Stimulated activated CD4-positive, alpha-beta T cell treated with anti-CD3 and anti-CD28 coated beads, Interleukin-1b, Interleukin-23, amount 100 ng/mL, for 1 hour (primary cell): ENCODE measurements at places on chromosomes 3 and 15.

- no peak for DNase-seq
Observed at GRCh38 chr3:185342459-185343174, 20.3 kb upstream of the MAP3K13 start.

GRCh38 chr3:72347819-72348319 lies 500.4 kb downstream of the SHQ1 start:
- DNase-seq, result no peak

DNA sequence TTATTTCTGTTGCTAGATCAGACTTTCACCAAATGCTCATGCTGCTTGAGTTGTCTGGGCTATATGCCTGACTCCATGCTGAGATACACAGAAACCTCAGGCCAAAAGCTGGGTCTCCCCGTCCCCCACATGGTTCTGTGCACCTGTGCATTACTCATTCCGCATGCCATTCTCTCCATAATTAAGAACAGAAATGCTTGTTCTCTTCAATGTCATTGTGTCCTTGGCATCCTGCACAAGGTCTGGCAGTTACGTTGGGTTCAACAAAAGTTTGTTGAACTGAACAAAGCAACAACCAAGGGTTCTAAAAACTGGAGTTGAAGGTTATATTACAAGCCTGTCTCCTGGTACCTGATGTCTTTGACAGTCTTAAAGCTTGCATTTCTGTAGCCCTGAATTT lies 177.5 kb downstream of the FNDC3B start:
- DNase-seq, result no peak

GRCh38 chr3:112365636-112366035 lies 32.7 kb downstream of the CD200 start:
- no peak for DNase-seq

DNA sequence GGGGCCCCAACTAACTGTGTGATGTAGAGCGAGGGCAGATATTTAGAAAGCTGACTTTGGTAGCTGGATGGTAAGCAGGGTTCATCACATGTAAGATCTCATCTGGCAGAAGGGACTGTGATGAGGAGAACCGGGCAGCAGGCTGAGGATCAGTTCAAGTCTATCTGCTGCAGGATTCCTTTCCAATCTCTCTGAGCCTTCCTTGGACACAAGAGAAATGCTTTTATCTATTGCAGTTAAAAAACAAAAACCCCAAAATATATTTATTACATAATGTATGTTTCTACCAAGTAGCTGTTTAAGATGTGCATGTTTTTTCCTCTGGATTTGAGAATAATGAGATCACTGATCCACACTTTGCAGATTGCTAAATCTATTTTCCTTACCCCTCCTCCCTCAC lies 411.5 kb downstream of the RAP2B start:
- DNase-seq, result no peak

- DNase-seq, result no peak
Observed at GRCh38 chr3:49172551-49173041, 1.2 kb downstream of the KLHDC8B start.

- no peak for DNase-seq
Observed at GRCh38 chr3:139994891-139995290, 59.9 kb downstream of the CLSTN2 start.

- DNase-seq, result no peak
Observed at GRCh38 chr3:43290956-43291355, 4.6 kb downstream of the SNRK start.

GRCh38 chr3:196016059-196016458 lies 65.8 kb downstream of the TFRC start:
- no peak for DNase-seq

GRCh38 chr3:116057400-116058006 lies 387.8 kb downstream of the LSAMP start:
- DNase-seq, result no peak

- no peak for DNase-seq
Observed at GRCh38 chr3:157534725-157535161, 31.5 kb upstream of the VEPH1 start.

DNA sequence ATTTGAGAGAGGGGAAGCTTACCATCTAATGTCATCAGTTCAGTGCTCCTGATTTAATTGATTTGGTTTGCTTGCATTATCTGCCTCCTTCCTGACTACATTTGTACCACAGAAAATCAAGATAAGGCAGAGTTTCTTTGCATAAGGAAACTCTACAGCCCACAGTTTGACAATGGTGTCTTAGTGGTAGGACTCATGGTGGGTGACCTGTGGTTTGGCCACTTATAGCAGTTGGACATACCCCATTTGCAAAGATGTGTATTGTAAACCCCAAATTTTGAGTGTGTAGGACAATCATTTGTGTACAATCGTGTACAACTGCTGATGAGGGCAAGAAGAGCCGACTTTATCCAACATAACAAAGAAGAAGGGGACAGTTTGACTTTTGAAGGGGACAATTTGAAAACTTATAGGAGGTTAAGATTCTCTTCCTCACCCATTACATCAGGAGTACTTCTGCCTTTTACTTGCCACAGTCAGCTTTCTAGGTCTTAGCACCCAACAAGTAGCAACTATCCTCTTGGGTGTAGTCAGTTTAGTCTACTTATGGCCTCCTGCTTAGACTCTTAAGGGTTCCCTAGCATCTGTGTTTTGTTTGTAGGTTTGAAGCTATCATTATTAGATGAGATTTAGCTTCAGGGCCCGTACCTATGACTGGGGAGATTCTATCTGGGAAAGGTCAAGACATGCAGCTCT lies 6.2 kb downstream of the TGFBR2 start:
- no peak for DNase-seq

DNA sequence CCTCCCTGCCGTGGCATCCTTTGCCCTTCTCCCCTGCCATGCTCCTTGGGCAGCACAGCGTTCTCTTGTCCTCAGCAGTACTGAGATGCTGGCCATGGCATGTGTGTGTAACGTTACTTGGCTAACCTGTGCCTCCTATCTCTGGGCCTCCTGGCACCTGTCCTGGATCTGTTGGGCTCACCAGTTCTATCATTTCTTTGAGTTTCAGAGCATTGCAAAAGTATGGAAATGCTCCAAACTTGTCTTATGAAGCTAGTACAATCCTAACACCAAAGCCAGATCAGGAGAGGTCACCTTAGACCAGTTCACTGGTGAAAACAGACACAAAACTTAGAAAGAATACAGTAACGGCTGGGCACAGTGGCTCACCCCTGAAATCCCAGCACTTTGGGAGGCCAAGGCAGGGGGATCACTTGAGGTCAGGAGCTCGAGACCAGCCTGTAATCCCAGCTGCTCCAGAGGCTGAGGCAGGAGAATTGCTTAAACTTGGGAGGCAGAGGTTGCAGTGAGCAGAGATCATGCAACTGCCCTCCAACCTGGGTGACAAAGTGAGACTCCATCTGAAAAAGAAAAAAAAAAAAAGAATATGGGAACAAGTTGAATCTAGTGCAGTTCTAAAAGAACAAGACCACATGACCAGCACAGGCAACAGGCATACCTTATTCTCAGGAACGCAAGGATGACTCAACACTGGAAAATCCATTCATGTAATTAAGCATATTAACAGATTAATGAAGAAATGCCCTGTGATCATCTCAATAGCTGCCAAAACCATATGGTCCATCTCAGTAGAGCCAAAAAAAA lies 62.4 kb upstream of the TRPM1 start:
- DNase-seq, result no peak

- no peak for DNase-seq
Observed at GRCh38 chr3:24582431-24583403, 88.1 kb upstream of the THRB start.

- no peak for DNase-seq
Observed at GRCh38 chr15:38479266-38479665, 25.3 kb downstream of the FAM98B start.

DNA sequence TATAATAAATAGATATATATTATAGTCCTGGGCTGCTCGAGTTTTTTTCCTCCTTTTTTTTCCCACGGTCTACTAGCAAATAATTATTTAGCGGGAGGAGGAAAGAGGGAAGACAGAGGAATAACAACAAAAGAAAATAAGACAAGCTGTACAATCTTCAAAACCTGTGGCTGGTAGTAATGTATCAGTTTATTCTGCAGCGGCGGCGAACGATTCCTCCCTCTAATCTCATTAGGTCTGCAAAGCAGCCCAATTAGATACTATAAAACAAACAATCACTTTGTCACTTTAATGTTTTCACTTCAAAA lies 390 bp upstream of the TLE3 start:
- DNase-seq, result no peak

DNA sequence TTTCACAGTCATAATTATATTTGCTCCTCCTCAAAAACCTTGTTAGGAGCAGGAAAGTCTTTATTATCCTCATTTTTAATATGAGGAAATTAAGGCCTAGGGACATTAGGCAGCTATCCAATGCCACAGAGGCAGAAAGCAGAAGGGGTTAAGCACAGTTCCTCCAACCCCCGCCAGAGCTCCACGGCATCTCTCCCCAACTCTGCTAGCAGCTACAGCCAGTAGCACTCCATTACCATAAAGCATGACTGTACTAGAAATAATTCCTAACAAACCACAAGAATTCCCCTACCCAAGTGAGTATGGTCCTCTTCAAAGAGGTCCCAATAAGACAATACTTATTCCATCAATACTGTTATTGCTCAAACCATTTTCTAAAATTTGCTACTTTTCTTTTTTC lies 9.8 kb downstream of the HEG1 start:
- no peak for DNase-seq

- DNase-seq, result no peak
Observed at GRCh38 chr15:92809880-92810361, 90.2 kb upstream of the CHD2 start.

DNA sequence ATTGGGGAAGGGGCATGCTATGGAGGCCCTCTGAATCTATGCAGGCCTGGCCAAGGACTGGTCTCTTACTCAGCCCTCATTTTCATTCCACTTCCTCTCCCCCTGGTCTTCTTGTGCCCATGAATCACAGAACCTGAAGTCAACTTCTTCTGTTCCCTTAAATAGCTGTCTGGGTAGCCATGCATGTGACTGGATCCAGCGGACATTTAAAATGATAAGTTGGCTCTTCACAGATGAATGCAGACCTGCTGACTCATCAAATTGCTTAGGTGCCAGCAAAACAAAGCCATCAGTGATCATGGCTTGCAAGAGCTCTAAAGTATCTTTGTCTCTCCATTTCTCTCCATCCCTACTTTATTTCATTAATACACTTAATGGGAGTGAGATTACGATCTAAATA lies 90.1 kb upstream of the CADPS start:
- DNase-seq, result no peak

DNA sequence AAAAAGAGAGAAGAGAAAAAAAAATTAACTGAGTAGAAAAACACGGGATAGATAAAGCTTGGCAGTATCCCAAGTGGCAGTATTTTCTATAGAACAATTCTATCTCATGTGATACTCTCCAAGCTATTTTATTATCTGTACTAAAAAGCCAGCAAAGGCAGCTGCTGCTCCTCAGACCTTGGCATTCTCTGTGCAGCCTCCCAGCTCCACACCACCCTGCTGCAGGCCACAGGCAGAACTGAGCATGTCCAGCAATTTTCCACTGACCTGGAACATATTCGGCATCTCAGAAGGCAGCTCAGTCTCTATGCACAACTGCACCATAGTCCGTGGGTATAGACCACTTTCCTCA lies 1161.4 kb downstream of the IGSF11 start:
- DNase-seq, result no peak

GRCh38 chr15:94453227-94453988 lies 222.0 kb downstream of the MCTP2 start:
- no peak for DNase-seq

- DNase-seq, result no peak
Observed at GRCh38 chr15:35309886-35310285, 224.8 kb upstream of the NANOGP8 start.

DNA sequence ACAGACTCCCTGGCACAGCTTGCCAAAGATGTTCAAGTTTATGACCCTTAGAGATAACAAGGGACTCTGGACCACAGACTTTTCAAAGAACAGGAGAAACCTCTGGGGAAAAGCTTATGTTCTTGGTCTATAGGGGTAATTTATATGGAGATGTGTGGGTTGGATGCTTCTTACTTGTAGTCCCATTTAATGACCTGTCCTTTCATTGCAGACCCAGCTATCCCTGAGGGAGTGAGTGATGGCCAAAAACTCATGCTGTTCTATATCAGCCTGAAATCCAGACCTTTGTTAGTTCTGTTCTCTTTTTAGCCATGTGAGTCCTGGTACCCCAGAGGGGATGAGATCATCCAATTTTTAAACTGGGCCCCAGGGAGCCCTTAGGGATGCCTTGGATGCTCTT lies 43.7 kb upstream of the MRPL3 start:
- DNase-seq, result no peak

- DNase-seq, result no peak
Observed at GRCh38 chr3:72993391-72993790, 3.2 kb upstream of the PPP4R2 start.

GRCh38 chr3:3260870-3261269 lies 81.4 kb upstream of the CRBN start:
- DNase-seq, result no peak

DNA sequence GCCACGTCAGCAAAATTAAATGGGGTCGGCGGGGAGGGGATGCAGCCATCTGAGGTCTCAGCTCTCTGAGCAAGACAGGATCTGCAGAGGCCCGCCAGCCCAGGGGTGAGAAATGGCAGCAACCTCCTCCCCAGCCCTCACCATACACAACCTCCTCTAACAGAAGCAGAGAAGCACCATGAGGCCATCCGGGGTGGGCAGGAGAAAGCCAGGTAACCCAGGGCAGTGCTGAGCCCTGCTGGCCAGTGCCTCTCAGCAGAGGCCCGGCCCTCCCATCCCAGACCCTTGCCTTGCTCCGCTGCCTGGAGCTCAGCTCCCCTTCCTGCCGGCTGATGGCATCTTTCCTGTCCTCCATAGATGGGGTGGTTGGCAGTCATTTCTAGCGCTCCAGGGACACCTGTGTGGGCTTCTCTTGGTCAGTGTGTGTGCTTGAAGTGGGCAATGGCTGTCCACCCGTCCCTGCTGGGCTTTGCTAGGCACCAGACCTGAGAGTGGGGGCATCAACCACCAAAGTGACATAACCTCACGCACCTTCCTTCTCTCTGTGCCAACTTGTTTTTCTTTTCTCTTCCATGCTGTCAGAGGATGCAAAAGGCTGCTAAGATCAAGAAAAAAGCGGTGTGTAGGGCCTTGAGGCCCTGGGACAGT lies 175.8 kb downstream of the NSMCE3 start:
- no peak for DNase-seq

- no peak for DNase-seq
Observed at GRCh38 chr3:25692341-25692740, 27.6 kb upstream of the TOP2B start.
